ENCODE measurements at places on chromosomes 11 and 22.

DNA sequence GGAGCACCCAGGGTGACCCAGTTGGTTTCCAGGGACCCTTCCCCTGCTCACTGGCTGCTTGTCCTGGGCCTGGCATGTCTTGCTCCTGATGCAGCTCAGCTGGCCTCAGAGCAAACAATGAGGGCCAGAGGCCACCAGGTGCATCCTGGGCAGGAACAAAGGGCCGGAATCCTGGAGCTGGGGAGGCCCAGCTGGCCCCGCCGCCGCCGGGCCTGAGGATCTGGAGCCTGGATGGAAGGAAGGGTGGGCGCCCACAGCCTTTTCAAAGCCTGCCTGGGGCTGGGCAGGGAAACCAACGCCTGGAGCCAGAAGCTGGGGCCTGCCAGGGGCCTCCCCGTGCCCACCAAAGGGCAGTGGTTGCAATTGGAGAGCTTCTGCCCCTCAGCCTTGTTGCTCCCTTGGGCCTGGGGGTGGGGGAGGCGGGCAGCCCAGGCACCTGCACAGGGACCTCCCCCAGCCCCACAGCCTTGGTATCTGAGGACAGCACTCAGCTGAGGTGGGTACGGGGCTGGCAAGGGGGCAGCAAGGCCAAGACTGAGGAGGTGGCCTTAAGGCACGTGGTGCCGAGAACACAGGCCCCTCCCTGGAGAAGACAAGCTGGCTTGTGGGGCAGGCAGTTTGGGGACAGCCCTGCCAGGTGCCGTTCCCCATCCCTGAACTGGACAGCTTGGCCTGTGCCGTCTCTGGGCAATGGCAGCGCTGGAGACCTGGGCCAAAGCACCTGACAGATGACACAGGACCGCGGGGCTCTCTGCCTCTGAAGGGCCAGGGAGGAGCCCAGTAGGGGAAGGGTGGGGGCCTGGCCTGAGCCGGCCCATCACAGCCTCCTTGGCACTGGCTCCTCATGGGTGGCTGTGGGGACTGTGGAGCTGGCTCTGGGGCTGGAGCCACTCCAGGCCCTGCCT, 7.1 kb upstream of the ADORA2A start:
- no peak for DNase-seq

DNA sequence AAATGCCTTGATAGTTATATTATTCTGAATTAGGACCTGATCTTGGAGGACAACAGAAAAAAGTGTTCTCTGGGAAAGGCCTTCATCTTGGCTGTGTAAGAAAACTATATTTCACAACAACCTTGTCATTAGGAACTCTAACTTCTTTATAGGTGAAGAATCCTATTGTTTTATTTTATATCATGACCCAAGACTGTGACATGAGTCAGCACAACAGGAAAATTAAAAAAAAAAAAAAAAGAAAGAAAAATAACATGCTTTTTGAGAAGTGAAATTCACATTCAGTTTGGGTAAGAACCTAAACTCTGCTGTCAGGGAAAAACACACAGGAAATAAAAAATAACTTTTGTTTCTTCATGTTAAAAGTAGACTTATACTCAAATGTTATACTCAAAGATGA, 11.7 kb upstream of the FOLR2 start:
- no peak for DNase-seq

GRCh38 chr11:120027546-120028180, 110.2 kb downstream of the TRIM29 start:
- no peak for DNase-seq

DNA sequence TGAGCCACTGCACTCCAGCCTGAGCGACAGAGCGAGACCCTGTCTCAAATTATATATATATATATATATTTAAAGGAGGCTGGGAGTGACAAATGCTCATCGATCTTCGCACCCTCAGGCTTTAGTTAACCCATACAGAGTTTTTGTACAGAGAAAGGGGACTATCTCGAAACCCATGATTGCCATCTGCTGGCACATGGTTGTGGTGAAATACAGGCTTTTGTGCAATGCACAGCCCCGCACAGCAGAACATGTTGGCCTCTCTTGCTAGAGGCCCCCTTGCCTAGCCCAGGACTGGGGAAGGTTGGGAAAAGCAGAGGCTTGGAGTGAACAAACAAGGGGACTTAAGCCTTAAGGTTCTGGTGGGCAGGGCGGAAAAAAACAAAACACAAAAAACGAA, 3.6 kb downstream of the MYBPC3 start:
- DNase-seq, result no peak

DNA sequence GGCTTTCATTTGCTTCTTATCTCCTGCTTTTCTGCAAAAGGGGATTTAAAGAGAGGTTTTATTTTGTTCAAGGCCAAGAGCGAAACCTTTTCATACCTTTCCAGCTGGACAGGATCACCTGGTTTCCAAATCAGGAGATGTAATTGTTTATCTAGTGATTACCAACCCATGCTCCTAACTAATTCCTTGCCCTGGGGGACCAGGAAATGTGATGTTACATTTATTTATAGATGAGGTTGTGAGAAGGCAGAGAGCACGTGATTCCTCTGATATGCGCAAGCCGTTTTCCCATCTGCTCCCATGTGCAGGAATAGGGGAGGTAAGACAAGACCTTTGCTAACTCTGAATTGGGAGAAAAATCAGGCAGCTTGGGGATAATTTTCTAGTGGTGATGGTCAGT, 507.2 kb upstream of the LARGE1 start:
- no peak for DNase-seq

DNA sequence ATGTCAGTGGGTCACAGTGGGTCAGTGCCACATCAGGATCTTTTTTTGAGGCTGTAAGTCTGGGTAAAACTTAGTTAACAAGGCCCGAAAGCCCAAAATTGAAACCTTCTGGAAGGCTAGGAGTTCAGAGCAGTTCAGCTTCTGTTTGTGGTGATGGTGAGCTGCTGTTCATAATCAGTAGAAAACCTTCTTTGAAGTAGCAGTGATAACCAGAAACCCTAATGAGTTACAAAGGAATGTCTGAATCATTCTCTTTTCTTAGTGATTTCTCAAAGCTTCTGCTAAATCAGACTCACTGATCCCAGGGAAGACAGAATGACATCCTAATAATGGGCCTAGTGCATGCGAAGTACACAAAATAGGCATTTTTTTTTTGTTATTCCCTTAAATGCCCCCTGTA, 124.7 kb downstream of the PARVA start:
- no peak for DNase-seq

- DNase-seq, result no peak
Measured at GRCh38 chr11:134863294-134863693, 451.3 kb upstream of the B3GAT1 start.

DNA sequence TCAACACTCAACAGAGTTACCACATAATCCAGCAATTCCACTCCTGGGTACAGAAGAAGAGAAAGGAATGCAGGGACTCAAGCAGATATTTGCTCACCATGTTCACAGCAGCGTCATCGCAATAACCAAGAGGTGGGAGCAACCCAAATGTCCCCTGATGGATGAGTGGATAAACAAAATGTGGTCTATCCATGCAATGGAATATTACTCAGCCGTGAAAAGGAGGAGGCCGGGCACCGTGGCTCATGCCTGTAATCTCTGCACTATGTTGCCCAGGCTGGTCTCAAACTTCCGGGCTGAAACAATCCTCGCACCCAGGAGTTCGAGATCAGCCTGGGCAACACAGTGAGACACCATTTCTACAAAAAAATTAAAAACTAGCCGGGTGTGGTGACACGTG, 131.7 kb downstream of the CTTN start:
- DNase-seq, result no peak

DNA sequence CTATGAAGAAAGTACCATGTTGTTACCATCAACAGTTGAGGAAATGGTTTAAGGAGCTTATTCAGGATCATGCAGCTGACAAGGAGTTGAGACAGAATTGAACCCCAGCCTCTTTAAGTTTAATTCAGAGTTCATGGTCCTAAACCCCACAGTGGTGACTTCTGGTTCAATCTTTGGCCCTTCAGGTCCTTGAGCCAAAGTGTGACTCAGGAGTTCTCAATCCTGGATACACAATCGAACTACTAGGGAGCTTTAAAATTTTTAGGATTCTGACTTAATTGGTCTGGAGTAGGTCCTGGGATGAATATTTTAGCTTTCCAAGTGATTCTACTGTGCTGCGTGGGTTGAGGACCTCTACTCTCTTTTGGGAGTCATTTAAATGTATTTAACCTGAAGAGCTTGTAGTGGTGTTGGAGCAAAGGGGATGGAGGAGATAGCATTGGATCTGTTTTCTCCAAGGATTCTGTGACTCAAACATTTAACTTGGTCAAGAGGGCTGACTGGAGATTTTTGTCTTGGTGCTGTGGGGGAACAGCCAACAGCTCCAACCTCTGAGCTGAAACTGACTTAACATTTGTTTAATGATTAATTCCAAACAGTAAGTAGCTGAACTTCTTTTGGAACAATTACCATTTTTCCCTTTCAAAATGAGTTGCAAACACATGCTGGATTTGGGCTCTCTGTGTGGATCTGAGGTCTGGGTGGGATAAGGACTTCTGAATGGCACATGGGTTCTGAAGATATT, 80.1 kb downstream of the INSC start:
- DNase-seq, result no peak

- no peak for DNase-seq
Measured at GRCh38 chr11:64165481-64165841, 452 bp downstream of the MACROD1 start.

- DNase-seq, result no peak
Measured at GRCh38 chr11:78224906-78225420, 36.2 kb downstream of the USP35 start.

- DNase-seq, result no peak
Measured at GRCh38 chr11:60937144-60937527, 12.9 kb downstream of the TMEM132A start.

DNA sequence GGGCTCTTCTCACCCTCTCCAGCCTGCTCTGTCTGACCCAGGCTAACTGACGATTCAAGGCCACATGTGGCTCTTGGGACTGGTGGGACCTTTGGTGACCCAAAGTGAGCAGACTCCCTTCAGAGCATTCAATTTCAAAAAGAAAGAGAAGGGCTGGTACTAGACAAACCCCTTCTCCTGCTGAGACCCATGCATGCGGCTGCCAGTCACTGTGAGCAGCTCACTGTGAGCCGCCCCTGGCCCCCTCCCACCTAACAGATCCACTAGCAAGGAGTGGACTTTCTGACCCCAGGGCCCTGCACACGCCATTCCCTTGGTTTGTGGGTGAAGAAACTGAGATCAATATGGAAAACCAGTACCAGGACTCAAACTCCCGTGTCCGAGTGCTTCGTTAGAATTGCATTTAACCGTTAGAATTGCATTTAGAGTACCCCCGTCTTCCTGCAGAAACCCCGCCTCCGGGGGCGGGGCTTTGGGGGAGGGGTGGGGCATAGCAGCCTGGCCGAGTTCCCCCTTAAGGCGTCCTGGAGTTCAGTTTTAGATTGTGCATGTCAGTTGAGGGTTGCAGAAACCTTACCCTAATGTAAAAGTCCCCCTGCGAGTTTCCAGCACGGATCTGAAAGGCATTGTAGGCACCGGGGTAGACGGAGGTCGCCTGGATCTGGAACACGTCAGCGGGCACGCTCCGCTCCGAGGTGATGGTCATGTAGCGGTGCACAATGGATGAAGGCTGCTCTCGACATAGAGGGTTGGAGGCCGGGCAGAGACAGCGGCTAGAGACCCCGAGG, 5.1 kb downstream of the EFEMP2 start:
- DNase-seq, result no peak

DNA sequence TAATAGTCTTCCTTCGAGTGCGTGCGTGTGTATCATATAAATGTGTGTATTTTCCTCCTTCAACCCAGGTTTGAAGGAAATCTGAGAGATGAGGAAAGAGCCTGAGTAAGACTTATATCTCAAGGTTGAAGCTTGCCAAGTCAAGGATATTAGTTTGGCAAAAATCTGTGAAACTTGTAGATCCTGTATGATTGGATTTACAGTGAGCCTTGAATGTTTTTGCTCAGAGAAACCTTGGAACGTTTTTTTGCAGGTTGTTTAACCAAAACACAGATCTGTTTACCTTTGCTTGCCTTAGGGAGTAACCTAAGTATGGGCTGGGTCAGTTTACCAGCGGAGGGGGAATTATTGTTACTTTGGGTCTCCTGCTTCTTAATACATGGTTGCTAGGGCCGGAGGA, 35.9 kb upstream of the SORL1-AS1 start:
- no peak for DNase-seq

DNA sequence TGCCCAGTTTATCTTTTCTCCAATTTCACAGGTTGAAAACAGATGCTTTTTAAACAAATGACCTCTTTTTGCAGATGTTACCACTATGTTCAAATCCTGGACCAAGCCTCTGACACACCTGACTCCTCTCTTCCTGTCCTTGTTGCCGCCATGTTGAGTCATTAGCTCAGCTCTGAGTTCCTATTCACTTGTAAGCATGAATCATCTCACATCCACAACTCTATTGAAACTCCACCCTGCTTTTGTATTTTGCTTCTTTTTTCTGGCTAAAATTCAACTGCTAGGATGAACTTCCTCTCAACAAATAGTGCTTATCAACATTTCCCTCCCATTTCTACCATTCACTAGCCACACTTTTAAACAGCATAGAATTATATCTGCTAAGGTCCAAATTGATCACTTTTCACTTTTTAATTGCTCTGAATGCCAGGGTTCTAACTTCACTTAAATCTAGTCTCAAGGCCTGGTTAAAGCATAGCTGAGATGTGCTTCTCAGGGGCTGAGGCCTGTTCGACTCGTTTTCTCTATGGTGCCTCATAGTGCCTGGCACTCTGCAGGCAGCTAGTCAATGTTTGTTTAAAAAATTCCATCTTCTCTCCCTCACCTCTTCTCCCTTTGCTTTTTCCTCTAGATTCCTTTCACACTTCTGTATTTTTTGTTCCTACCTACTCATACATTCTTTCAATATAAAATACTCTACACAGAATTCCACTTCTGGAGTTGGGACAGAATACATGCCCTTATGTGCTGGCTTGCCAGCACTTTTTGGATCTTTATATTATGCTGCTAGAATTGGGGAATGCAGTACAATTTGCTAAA, 3.9 kb downstream of the JOSD1 start:
- no peak for DNase-seq

DNA sequence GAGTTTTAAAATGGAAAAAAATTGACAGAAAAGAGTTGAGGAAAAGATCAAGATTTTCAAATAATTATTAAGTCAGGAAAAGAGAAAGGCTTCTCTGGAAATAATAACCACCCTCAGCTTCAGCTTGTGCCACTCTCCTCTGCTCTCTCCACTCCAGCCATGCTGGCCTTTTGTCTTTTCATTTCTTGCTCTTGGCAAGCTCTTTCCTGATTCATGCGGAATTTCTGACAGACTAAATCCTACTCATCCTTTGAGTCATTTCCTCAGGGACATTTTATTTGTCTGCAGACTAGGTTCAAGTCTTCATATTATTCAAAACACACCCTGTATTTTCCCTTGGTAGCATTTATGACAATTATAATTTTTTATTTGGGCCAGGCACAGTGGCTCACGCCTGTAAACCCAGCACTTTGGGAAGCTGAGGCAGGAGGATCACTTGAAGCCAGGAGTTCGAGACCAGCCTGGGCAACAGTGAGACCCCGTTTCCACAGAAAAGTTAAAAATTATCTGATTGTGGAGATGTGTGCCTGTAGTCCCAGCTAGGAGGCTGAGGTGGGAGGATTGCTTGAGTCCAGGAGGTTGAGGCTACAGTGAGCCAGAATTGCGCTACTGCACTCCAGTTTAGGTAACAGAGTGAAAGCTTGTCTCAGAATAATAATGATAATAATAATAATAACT, 7.8 kb upstream of the P4HA3 start:
- no peak for DNase-seq
